ENCODE measurements at places on chromosomes 5 and 9. TPM values are rescaled to one million over a fixed set of nuclear protein-coding genes. Genes with fewer than 3 reads are reported as not detected.

Gene SOWAHA
- 0.22 TPM for total RNA-seq

Gene ZNF484
- total RNA-seq: 4.0 TPM

Gene C5
- total RNA-seq: 0.65 TPM

Gene HAND1
- total RNA-seq: not detected

Gene CDKN2B
- 25.9 TPM for total RNA-seq

Gene FASTKD3
- 17.9 TPM for total RNA-seq

Gene ARL14EPL
- not detected for total RNA-seq

Gene LCN1
- not detected for total RNA-seq

Gene F2RL2
- 7.2 TPM for total RNA-seq

Gene FAM219A
- 19.9 TPM for total RNA-seq

Gene SPATA31C1
- total RNA-seq: 0.14 TPM

Gene ZNF879
- 2.4 TPM for total RNA-seq

Gene S1PR3
- 4.2 TPM for total RNA-seq

Gene FBXW5
- 124 TPM for total RNA-seq

Data from epithelial cell of proximal tubule (primary cell).